Myocyte (in vitro differentiated cells): ENCODE measurements at places on chromosomes 3 and 15.

DNA sequence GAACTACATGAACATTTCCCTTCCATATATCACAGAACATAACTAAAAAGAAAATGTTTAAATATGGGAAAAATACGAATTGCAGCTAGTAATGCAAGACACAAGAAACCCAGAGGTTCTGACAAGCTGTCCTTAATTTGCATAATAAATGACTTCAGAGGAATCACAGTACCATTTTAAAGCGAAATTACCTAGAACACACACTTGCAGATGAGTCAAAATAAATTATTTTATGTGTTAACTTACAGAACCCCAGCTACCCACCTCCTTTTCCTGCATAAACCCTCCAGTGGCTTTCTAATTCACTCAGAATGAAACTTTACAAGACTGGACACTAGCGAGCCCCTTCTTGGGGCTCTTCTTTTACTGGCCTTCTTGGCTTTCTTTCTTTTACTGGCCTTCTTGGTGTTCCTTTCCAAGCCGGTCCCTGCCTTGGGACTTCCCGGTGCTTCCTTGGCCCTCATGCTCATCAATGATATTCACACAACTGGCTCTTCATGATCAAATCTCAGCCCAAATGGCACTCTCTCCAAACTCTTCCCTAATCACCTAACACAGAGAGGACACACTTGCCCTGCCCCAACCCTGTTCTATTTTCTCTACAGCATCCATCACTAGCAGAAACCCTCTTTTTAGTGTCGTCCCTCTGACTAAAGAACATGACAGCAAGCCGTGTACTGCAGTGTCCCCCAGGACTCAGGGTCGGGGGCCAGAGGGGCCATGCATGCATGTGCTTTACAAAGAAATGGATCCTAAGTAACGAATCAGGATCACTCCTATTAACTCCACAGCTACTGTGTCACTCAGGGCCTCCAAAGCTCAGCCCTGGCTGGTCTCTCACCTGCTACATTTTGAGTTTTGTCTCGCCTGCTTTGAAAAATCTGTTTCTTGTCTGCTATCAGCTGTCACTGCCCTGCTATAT is 4.8 kb downstream of the CHSY1 start:
- no peak for DNase-seq

- no peak for DNase-seq
These were observed 4.1 kb downstream of the RASGRP1 start for GRCh38 chr15:38560456-38560926.

DNA sequence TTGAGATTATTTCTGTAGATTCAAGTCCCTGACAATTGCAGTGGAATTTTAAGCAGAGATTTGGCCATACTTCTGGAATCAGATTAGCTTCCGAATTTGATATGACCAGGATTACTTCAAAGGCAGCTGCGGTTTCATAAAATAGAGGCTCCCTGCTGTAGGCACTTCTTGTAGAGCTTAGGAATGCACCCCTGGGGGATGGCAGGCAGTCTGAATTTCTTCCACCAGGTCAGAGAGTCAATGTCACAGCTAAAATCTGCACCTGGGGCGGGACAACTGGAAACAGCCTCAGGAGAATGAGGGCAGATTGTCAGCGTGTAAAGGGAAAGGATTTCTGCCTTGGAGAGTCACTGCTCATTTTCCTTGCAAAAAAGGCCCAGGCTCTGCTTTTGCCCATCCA is 182.6 kb downstream of the ARRDC4 start:
- no peak for DNase-seq

DNA sequence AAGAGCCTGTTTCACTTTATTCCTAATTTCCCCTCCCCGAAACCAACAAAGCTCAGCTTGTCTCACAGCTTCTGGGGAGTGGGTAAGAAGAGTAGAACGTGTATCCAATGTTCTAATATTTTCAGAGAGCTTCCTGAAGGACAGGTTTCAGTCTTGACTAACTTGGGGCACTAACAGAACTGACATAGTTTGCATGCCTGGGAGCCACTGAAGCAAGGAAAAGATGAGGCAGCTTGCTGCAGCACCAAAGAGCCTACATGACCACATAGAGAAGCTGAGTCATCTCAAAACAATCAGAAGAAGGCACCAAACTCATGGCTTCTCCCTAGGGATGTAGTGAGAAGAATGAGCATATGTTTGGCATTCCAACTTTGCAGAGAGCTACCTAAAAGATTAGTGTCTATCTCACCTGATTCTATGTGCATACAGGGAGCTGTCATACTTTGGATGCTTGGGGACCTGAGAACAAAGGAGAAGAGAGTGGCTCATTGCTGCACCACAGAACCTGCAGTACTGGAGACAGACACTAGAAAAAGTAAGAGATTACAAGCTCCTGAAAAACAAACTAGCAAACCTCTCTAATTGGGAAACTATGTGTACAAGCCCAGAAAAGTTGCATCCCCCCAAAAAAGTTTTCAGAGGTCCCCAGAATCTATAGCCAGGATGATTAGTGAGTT is 86.9 kb downstream of the DCLK3 start:
- DNase-seq, result no peak

- DNase-seq, result no peak
These were observed 20.9 kb upstream of the LMCD1 start for GRCh38 chr3:8480699-8481098.

DNA sequence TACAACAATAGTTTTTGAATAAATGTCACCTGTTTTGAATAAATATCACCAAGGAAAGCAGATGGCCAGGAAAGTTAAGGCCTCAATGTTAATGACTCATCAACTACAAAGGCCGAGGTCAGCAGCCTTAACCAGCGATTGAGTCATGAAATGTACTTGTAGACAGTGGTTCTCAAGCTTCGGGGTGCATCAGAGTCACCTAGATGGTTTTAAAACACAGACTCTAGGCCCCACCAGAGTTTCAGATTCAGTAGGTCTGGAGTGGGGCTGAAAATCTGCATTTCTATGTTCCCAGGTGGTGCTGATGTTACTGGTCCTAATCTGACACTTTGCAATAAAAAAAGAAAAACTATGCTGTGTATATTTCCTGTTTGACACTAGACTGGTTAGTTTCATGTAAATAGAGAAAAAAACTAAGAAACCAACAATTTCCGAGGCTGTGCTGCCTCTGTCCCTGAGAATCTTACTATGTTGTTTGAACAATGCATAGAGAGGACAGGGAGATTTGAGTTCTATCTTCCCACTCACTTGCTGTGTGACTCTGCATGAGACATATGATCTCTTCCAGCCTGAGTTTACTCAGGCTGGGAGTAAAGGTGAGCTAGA is 9.8 kb downstream of the RAB27A start:
- peak; percentile 86 for DNase-seq

DNA sequence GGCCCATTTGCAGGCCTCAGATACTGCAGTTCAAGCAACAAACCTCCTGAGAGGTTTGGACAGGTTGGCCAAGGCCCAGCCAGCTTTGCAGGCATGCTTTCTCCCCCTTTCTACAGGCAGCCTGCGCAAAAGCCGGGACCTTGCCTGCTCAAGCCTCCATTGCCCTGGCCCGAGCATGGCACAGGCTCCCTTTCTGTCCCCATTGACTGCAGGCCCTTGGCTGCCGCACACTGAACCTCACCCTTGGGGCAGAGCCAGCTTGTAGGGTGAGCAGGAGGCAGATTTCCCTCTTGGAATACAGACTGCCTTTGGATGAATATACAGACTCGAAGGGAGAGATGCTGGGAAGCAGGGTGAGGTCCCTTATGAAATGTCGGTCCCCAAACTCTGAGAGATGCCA is 461.7 kb upstream of the PROK2 start:
- DNase-seq, result no peak

- DNase-seq, result no peak
These were observed 29.6 kb downstream of the BTLA start for GRCh38 chr3:112469671-112470070.

- no peak for DNase-seq
These were observed 93.7 kb downstream of the NFKBIZ start for GRCh38 chr3:101943029-101943428.

DNA sequence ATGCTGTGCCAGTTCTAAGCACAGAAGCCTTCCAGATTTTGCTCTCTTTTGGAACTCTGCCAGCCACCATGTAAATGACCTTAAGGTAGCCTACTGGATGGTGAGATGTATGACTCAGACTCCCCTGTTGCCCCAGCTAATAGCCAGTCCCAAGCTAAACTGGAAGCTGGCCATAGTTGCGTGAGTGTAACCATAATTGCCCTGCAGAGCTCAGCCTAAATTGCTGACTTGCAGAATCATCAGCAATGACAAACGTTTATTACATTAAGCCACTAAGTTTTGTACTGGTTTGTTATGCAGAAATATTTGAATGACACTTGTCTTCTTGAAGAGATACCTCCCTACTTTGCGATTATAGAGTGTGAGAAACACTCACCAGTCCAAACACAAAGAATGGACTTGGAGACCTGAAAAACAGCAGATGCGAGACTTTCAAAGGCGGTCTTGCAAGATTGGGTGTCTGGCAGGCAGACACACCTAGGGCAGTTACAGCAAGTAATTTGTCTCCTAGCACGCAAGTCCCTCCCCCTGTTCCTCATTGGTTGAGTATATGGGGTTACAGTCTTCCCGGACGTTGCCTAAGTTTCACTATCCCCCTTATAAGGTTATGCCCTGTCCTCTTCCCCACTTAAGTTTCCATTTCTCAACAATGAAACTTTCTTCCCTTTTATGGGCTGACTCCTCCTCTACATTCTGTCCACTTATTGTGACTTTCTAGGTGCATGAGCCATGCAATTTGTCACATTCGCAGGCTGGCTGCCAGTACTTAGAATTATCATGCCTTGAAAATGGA is 83.6 kb upstream of the XCR1 start:
- peak; percentile 74 for DNase-seq

GRCh38 chr3:139532976-139533375 is 6.6 kb downstream of the RBP1 start:
- no peak for DNase-seq

DNA sequence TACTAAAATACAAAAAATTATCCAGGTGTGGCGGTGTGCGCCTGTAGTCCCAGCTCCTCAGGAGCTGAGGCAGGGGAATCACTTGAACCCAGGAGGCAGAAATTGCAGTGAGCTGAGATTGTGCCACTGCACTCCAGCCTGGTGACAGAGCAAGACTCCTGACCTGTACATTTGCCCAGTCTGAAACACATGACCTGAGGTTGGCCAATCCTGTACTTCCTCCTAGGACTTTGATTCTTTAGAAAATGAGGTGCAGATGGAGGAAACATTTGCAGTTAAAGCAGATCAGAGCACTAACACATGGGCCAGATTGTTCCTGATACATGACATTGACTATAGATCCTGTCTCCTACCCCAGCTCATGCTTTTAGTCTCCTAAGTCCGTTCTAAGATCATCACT is 28.9 kb upstream of the LPP start:
- DNase-seq, result no peak

- peak; percentile 28 for DNase-seq
These were observed 114.7 kb downstream of the GADL1 start for GRCh38 chr3:30779686-30780287.

DNA sequence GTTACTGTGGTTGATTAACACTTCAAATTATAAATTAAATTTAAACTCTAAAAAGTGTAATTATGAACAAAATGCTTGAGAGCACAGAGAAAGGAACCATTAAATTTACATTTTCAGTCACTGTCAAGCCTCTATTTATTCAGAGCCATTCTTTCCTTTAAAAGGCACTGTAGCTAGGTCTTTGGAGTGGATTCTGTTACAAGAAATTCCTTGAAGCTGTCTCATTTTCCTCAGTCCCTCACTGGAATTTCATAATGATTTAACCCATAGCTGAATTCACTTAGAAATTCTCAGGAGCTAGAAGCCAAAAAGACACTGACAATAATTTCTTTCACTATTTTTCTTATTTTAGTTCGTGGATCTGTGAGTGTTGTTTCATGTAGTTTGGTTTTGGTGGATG is 81.2 kb upstream of the TCF12 start:
- peak; percentile 51 for DNase-seq

DNA sequence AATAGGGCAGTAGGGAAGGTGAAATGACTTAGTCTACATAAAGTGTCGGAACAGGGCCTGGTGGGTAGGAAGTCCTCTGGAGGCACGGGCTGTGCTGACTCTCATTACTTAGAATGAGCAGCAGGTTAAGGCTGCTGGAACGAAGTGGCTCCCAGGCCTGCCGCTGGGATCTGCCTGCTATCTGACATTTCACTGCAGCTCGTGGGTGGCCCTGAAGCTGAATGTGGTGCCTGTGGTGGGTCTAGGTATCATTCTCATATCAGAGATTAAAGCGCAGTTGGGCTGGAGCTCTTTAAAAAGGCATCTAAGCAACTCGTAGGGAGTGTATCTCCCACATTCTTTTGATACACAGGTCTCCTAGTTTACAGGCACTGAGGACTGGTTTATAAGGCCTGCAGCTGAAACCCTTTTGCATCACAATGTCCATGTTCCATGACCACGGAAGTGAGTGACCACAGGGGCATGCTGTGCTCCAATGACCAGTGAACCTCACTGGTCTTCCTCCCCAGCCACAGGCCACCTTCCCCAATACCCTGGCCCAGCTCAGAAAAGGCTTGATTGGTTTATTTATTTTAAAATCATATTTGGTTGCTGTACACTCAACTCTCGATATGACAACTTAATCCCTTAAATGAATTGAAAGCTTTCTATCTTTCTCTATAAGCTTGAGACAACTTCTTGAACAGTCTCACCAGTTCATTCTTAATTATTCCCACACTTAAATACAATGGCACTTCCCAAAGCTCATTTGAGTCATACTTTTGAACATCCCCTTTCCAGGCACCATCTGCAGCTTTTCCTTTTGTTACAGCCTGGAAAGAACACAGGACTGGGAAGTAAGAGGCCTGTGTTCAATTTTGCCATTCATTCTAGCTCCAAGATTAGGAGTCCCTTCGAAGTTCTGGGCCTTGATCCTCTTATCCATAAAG is 19.0 kb downstream of the ADAMTS9 start:
- DNase-seq, result no peak

- DNase-seq, result no peak
These were observed 11.5 kb downstream of the KBTBD13 start for GRCh38 chr15:65087873-65088642.

DNA sequence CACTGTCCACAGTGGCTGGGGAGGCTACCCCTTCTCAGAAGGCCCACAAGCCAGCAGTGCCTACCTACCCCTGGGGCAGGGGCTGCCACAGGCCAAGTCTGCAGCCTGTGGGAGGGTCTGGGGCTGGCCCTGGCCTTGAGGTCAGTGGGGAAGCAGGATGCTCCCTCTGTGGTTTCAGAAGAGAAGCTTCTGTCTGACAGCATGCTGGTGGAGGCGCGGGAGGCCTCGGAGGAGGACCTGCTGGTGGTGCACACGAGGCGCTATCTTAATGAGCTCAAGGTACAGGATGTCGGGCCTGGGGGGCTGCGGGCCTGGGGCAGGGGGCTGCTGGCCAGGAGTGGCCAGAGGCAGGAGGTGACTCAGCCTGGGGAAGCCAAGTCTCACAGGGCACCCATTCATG is 3.2 kb downstream of the HDAC11 start:
- DNase-seq, result no peak

GRCh38 chr3:98695796-98696195 is 67.3 kb upstream of the ST3GAL6 start:
- no peak for DNase-seq

GRCh38 chr15:48408327-48408726 is 77.1 kb downstream of the DUT start:
- no peak for DNase-seq

DNA sequence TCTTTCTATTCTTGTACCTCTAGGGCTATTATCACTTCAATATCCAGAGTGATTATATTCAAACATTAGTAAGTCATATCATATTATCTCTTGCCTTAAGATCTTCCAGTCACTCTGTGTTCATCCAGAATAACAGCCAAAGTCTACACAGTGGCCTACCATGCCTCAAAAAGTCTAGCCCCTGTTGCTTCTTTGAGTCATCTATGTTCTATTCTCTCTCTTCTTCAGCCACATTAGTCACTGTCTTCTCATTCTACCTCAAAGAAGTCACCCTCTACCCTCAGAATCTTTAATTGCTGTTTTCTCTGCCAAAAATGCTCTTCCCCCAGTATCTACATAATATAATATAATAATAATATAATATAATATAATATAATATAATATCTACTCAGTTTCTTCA is 356.0 kb downstream of the NLGN1 start:
- DNase-seq, result no peak
